Activated CD4-positive, alpha-beta memory T cell treated with anti-CD3 and anti-CD28 coated beads for 36 hours (primary cell): ENCODE measurements at places on chromosomes 4 and X. TPM values are rescaled to one million over a fixed set of nuclear protein-coding genes. Genes with fewer than 3 reads are reported as not detected.

DNA sequence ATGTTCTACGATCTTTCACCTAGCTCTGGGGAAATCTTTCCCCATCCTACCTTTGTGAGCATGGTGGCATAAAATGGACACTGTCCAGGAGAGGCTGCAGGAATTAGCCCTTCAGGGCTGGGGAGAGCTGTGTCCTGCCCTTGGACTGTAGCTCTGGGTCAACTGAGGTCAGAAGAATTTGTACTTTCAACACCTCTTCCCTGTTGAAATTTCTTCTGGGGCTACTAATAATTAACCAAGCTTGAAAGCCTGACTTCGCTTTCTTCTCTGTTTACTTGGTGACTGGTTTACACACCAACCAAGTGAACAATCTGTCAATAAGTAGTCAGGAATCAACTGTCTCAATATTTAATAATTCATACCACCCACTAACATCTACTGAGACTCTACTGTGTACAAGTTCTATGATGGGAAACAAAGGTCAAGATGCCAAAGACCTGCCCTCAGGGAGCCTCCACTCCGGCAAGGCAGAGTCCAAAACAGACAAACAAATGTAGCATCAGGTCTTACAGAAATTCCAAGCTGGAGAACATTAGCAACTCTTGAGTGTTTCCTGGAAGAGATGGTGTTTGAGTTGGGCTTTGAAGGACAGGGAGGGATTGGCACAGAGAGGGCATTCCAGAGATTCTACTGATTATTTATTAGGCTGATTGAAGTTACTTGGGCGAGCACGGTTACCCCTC lies 113.1 kb downstream of the ENPP6 start:
- DNase-seq, result no peak

- no peak for DNase-seq
Measured at GRCh38 chrX:29617725-29618124, 597.6 kb upstream of the MAGEB2 start.

GRCh38 chrX:39972340-39972739 lies 125.4 kb downstream of the BCOR start:
- no peak for DNase-seq

FAT1 gene
- not detected for total RNA-seq

TCEAL7 gene
- total RNA-seq, result not detected

DNA sequence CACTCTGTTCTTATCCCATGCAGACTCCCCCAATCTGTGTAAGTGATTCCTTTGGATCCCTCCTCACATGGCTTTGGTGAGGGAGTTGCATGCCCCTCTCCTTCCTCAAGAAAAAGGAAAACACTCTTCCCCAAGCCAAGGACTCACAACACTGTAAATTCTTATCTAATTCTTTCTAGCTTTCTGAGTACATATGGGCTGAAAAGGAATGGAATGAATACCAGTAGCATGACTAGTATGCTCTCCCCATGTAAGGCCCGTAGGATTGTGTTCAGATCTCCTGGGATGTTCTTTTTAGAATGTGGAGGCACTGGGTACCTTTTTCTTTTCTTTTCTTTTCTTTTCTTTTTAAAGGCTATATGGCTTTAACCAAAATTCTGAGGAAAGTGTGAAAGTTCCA lies 17.0 kb upstream of the MAGED1 start:
- DNase-seq, result no peak

SLC6A8 gene
- 1.3 TPM for total RNA-seq

GRCh38 chrX:2243913-2244460 lies 256.8 kb downstream of the DHRSX start:
- no peak for DNase-seq

DNA sequence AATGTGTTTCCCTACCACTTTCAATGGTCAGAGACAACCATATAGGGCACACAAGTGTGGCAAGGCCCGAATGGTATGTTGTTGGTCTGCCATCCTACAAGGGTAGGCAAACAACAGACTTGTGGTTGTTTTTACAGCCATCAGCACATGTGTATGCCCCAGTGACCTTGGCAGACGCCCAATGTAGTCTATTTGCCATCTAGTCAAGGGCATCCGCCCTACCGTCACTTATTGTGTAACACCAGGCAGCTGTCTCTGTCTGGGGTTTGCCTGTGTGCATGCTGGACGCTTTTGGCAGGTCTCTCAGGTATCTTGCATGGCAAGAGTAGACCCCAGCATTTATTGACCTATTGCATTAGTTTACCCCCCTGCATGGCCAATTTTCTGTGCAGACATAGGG lies 1145.5 kb upstream of the POU3F4 start:
- no peak for DNase-seq

- DNase-seq, result no peak
Measured at GRCh38 chrX:74179071-74179470, 124.9 kb upstream of the ZCCHC13 start.
